GM12878 (cell line): ENCODE measurements at places on chromosomes 5 and 9.

- no peak for DNase-seq
Measured at GRCh38 chr9:129094387-129095169, 13.7 kb downstream of the DOLPP1 start.

- DNase-seq: no peak
Measured at GRCh38 chr9:84218322-84218721, 122.2 kb downstream of the SLC28A3 start.

DNA sequence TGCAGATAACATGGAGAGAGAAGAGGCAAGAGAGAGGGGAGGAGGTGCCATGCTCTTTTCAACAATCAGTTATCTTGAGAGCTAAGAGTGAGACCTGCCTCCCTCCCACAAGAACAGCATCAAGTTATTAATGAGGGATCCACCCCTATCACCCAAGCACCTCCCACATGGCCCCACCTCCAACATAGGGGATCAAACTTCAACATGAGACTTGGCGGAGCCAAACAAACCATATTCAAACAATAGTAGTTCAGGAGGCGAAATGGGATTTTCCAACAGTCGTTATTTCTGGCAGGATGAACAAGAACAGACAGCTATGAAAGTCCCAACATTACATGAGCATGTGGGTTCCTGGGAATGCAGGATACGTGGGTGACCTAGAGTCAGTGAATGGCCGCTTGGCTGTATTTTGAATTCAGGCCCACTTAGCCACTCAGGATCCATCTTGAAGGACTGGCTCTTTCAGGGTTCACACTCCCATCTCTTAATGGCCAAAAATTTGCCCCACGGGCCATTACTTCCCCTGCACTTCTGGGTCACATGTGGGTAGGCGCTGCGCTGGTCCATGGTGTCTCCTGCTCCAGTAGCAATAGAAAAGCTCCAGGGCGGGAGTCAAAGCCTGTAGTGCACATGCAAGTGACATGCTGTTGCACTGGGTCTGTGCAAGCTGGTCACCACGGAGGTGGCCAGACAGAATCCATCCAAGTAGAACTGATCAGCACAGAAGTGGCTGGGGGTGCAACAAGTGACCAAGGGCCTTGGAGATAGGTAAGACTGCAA lies 7.1 kb upstream of the FAF2 start:
- no peak for DNase-seq

GRCh38 chr9:6630502-6631206 lies 14.9 kb downstream of the GLDC start:
- peak; percentile 61 for DNase-seq

DNA sequence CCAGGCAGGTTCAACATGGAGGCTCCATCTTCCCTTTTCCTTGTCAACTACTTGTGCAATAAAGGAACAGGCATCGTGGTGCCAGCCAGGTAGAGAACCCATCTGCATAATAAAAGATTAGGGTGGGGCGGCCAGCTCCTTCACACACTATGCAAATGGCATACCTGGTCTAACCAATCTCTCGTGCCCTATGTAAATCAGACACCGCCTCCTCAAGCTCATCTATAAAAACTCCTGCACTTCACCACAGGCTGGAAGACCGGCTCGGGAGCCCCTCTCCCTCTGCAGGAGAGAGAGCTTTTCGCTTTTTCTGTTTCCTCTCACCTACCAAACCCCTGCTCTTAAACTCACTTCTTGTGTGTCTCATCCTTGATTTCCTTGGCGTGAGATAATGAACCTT lies 244.3 kb upstream of the PUM3 start:
- DNase-seq: no peak

DNA sequence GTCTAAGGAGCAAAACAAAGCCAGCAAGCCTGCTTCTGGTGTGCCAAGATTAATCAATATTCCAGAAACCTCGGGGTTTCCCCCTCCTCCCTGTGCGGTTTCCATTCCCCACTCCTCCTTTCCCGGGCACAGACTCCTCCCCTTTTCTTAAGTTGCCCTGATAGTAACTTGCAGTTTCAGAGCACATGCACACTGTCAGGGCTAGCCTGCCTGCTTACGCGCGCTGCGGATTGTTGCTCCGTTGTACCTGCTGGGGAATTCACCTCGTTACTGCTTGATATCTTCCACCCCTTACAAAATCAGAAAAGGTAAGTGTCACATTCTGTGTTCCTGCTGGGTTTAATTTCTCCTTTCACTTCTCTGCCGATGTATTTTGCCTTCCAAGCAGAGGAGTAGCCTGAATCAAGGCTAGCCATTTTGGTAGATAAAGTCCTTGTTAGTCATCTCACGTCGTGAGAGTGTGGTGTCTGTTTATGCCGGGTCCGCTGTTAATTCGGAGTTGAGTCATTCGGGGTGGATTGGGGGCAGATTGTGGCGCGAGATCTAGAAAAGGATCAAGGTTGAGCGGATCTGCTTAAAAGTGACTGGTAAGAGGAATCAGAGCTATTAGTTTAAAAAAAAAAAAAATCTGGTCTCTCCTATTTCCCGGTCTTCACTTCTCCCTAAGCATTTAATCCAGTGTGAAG lies at the start of gene SLC1A3:
Gene SLC1A3 (plus strand): TSS at position 179 of the 686 bp plus-strand sequence. CDS start 1,818 bp downstream, outside the sequence.
- peak; percentile 28 for DNase-seq

GRCh38 chr5:137580030-137580429 lies 80.9 kb upstream of the SPOCK1 start:
- DNase-seq: no peak

- DNase-seq: no peak
Measured at GRCh38 chr5:9888501-9888901, 258.4 kb upstream of the TAS2R1 start.
